ENCODE measurements at places on chromosomes 1 and 21.

DNA sequence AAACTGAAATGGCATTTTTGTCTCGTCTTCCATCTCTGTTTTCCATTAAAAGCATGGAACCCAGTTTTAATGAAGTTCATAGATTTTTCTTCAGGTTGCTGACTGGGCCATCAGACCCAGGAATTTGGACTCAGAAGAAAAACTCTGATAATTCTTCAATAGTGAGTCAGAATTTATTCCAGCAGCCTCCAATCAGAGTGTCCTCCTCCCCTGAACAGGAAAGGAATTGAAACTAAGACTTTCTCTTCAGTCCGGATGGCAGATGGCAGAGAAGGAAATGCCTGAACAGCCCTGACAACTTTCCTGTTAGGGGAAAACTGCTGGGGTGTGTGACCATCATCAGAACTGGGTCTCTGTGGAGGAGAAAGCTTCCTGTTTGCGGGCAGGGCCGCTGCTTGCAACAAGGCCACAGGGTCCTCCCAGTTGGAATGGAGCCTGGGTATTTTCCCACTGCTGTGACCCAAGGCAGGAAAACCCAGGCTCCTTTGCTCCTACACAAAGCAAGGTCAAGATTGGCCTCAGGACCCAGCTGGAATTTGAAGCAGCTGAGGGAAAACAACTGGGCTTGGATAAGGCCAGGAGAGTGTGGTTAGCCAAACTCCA, 20.7 kb downstream of the CD34 start:
- no peak for DNase-seq

GRCh38 chr1:110011527-110012041, 22.8 kb upstream of the STRIP1 start:
- no peak for DNase-seq

- DNase-seq = no peak
Measured at GRCh38 chr1:34828611-34829010, 30.9 kb downstream of the SMIM12 start.

GRCh38 chr1:153277852-153278251, 18.4 kb downstream of the LORICRIN start:
- no peak for DNase-seq

- DNase-seq = no peak
Measured at GRCh38 chr21:36566644-36567043, 86.7 kb upstream of the CLDN14 start.

GRCh38 chr1:201241736-201242135, 41.6 kb upstream of the PKP1 start:
- DNase-seq = no peak

Data from activated T-helper 1 cell treated with Interleukin-2 at 50 U/mL for 16 hours (primary cell).